ENCODE measurements at places on chromosomes 16 and 17.

DNA sequence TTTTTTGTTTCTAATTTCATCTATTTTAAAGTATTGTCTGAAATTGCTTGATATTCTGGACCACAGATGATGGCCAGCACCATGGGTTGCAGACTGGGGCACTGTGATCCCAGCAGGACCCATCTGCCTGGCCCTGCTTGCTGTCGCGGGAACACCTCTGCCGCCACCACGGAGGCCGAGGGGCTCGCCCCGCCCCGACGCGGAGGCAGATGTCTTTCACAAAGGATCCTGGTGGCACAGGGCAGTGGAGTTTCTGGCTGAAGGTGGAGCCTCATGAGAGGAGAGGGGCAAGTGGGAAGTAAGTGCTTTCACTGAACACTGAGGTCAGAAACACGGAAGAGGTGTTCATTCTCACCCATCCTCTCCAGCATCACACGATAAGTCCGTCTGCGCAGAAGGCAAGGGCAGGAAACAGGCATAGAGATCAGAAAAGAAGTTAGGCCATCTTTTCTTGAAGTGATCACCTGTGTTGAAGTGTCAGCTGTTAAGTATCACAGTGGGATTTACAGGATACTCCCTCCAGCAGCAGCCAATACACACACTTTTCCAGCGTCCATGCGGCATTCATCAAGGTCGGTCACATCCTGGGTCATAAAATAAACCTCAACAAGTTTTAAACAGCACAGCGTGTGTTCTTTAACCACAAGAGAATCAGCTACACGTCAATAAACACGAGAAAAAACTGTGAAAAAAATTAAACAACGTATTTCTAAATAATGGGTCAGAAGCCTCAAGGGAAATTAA is 194.5 kb downstream of the RPTOR start:
- no peak for DNase-seq

GRCh38 chr17:65231662-65232335 is 94.6 kb downstream of the RGS9 start:
- DNase-seq: peak; percentile 51

DNA sequence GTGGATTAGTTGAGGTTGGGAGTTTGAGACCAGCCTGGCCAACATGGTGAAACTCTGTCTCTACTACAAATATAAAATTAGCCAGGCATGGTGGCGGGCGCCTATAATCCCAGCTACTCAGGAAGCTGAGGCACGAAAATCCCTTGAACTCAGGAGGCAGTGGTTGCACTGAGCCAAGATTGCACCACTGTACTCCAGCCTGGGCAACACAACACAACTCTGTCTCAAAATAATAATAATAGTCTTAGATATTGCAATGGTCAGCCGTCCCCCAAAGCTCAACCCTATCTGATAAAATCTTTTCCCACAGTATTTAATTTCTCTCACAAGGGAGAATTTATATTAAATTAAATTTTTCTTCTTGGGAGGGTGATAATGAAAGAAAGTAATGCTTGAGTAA is 169.6 kb downstream of the XYLT1 start:
- no peak for DNase-seq

- no peak for DNase-seq
Observed at GRCh38 chr17:17518014-17518413, 21.8 kb upstream of the RASD1 start.

GRCh38 chr17:82110298-82110697 is 12.3 kb upstream of the FASN start:
- no peak for DNase-seq

DNA sequence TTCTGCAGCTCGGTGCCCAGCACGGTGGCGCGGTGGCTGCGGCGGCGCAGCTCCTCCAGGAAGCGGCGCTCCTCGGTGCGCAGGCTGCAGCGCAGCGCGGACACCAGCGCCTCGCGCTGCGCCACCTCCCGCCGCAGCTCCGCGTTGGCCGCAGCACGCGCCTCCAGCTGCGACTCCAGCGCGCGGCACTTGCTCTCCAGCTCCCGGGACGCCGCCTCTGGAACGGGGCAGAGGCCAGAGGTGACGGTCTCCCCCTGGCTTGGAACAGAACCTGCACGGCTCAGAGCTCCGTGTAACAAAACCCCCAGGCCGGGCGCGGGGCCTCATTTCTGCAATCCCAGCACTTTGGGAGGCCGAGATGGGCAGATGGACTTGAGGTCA is 13.2 kb upstream of the CLUH start:
- peak; percentile 63 for DNase-seq

GRCh38 chr17:47278561-47278960 is 24.9 kb downstream of the ITGB3 start:
- DNase-seq: no peak

DNA sequence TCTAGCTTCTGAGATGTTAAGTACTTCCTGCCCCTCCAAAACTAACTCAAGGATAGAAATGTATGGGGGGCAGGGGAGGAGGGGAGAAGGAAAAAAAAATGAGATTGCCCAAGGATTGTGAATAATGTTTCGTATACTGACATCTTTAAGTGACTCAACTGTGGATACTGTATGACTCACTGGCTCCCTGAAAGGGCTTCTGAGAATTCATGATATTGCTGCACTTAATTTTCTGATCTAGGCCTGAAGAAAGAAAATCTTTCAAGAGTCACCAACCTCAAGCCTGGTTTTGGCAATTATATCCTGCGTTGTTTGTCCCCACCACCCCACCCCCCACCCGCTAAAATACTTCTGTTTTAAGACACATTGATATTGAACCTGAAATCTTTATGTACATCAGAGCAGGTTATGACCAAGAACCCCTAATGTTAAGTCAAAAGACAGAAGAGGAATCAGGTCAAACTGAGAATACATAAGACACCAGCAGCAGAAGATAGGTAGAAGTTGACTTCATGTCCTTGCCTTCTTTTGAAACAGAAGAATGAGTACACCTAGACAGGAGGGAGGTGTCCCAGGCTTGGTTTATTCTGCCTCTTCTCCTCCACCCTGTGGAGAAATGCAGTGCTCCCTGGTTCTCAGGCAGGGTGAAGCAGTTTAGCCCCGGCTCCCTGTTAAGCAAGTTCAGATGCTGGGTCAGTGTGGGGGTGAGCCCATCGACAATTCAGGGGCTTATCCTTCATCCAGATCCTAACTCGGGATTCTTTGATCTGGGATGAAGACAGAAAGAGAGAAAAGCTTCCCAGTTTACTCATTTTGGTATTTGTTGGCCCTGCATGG is 3.3 kb upstream of the FBXL20 start:
- DNase-seq: no peak

GRCh38 chr17:339193-340061 is 13.2 kb downstream of the RPH3AL start:
- peak; percentile 94 for DNase-seq

- DNase-seq: peak; percentile 69
Observed at GRCh38 chr17:32483451-32484019, 3.3 kb upstream of the CDK5R1 start.

DNA sequence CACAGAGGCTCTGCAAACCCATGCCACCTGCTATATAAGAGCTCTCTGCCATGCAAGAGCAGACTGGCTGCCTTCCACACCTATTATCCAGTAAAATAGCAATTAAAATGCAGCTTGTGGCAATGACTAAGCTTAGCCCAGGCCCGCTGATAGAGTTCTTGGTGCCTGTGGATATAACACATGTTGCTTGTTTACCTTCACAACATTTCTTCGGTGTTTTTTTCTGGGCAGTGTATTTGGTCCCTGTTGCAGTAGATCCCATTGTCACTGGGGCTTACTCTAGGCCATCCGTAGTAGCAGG is 63.5 kb downstream of the SPECC1 start:
- DNase-seq: no peak

DNA sequence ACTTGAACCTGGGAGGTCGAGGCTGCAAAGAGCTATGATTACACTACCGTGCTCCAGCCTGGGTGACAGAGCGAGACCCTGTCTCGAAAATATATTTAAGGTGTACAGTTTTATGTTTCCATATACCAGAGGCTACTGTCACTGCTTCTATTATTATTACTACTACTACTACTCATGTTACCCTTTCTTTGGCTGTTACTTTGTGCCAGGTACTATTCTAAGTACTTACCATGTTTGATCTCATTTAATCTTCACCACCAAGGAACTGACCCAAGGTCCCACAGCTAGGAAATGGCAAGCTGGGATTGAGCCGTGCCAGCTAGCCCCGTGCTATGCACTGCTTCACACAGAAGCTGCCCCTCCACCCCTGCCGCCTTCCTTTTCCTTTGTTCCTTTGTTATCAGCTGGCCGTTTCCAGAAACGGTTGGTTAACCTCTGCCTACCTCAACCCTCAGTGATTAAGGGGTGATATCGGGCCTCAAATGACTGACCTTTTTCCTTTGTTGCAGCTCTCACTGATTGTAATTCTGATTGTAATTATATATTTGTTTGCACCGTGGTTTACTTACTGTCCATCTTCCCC is 78.4 kb downstream of the ABCC1 start:
- DNase-seq: no peak

- peak; percentile 42 for DNase-seq
Observed at GRCh38 chr17:70622368-70623260, 453.3 kb downstream of the KCNJ2 start.

GRCh38 chr17:48484850-48485249 is 46.0 kb downstream of the HOXB1 start:
- DNase-seq: no peak

GRCh38 chr17:4849011-4849536 is 15.9 kb downstream of the MINK1 start:
- DNase-seq: no peak

- peak; percentile 14 for DNase-seq
Observed at GRCh38 chr17:57535249-57535966, 209.7 kb downstream of the CCDC182 start.

DNA sequence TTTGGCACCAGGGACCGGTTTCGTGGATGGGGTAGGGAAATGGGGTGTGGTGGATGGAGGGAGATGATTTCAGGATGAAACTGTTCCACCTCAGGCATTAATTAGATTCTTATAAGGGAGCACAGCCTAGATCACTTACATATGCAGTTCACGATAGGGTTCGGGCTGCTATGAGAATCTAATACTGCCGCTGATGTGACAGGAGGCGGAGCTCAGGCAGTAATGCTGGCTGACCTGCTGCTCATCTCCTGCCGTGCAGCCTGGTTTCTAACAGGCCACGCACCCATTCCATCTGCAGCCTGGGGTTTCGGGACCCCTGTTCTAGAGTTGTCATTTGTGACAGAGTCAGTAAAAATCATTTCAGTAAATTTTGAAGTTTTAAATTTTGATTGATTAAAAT is 99.7 kb downstream of the CHD9 start:
- DNase-seq: no peak

GRCh38 chr17:79633154-79633553 is 22.3 kb upstream of the RBFOX3 start:
- no peak for DNase-seq

- peak; percentile 86 for DNase-seq
Observed at GRCh38 chr17:50177983-50178834, 12.4 kb downstream of the SGCA start.

DNA sequence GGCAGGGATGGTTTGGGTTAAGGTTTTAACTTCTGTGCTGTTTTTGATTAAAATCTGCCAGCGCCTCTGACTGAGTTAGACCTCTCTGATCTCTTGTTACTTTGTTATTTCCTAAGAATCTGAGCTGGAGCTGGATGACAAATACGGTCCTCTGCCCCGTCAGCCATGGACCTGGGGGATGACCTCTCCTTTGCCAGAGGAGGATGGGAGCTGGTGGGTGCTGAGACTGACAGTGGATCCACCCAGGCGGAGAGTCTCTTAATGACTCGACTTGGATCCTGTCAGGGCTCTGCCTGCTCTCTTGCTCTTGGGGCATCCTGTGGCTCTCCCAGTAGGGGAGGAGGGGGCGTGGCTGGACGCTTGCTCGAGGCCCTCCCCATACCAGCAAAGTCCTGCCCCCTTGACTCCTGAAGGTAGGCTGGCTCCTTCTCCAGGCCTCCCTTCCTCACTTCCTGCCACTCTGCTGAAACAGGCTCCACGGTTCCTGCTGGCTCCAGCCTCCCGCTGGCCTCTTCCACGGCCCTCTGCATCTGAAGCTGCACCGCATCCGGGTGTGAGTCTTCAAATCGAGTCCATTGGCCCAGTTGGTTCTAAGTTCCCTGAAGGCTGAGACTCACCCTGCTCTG is 24.8 kb upstream of the MAP3K14 start:
- DNase-seq: peak; percentile 21

DNA sequence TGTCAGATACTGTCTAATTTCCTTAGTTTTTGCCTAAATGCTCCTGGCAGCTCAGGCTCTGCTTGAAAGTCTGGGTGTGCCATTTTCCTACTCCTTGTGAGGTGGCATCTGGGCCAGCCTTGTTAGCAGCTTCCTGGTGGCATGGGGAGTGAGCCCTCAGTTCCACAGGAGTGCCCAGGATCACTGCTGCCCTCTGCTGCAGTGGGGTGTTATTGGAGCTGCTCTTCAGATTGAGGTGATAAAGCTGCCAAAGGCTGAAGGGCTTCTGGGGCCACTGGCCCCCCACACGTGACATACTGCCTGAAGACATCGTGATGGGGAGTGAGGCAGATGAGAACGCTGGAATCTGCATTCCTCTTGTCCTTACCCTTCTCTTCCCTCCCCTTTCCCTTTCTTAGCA is 27.4 kb downstream of the CEP95 start:
- no peak for DNase-seq

- DNase-seq: no peak
Observed at GRCh38 chr17:62684179-62684578, 56.7 kb downstream of the MRC2 start.

Data from body of pancreas (tissue), 4 donors.